ENCODE measurements at places on chromosomes 3 and 15. TPM values are rescaled to one million over a fixed set of nuclear protein-coding genes. Genes with fewer than 3 reads are reported as not detected.

The STRIT1 gene
- not detected for total RNA-seq

DNA sequence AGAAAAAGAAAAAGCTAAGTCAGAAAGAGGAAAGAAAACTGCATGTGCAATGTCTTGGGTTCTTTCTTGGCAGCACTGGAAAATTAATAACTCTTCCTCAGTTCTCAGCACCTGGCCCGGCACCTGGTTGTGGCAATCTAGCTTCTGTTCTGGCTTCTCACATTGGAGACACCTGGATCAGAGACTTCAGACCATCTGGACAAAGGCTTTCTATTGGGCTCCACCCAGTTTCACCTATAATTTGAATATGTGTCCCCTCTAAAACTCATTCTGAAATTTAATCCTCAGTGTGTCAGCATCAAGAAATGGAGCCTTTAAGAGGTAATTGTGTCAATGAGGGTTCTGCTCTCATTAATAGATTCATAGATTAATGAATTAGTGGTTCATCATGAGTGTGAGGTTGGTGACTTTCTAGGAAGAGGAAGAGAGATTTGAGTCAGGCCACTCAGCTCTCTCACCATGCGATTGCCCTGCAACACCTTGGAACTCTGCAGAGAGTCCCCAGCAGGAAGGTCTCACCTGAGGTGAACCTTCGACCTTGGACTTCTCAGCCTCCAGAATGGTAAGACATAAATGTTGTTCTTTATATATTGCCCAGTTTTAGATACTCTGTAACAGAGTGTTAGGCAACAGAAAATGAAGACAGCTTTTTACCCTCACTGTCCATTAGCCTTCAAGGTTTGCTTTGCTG lies 679.9 kb downstream of the NTRK3 start:
- no peak for DNase-seq

DNA sequence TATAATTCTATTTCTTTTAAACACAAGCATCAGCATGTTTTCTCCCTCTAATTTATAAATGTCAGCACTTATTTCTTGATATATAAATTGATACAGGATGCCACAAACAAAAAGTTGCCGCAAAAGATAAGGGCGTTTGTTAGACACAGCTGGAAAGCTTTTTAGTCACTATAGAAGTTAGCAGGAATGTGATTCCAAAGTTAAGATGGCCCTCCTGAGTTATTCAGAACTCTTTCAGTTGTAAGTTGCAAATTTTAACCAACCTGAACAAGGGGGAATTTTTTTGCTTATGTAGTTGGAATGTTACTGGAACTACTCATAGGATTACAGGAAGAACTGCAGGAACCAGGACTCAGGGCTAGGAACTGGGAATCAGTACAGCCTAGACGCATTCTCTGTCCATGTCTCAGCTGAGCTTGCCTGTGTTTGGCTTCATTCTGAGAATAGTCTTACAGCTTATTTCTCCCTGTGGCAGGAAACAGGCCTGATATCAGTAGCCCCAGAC lies 166.3 kb downstream of the VGLL4 start:
- DNase-seq = no peak

The SEMA5B gene
- total RNA-seq = 8.4 TPM

GRCh38 chr15:37203050-37203449 lies 102.7 kb upstream of the MEIS2 start:
- DNase-seq = no peak

The PRKAR2A gene
- 49.9 TPM for total RNA-seq

DNA sequence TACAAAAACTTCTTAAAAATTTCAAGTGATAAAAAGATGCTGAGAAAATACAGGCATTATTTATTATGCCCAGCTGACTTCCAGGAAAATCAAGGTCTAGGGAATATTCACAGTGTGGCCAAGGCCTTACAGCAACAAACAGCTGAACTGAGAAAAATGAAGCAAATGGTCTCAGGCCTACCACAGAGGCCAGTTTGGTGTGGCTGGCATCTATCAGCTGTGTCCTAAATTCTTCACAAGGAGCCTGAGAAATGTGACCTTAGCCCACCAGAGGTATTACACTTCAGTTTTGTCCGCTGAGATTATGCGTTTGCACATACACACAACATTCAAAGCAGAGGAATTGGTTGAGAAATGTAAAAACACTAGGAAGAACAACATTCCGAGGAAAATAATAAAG lies 77.4 kb downstream of the ANP32A start:
- DNase-seq = no peak

DNA sequence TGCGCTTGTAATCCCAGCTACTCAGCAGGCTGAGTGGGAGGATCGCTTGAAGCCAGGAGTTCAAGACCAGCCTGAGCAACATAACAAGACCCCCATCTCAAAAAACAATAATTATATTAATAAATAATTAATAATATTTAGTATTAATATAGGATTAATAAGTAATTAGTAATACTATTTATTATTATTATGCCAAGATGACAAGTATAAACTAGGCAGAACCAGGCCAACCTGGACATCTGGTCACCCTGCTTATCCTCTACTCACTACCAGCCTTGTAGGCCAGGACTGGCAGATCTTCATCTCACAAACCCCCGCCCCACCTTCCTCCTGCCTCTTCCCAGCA lies 429 bp downstream of the CPN2 start:
- no peak for DNase-seq

- no peak for DNase-seq
These were observed 28.0 kb upstream of the VGLL4 start for GRCh38 chr3:11671648-11672100.

DNA sequence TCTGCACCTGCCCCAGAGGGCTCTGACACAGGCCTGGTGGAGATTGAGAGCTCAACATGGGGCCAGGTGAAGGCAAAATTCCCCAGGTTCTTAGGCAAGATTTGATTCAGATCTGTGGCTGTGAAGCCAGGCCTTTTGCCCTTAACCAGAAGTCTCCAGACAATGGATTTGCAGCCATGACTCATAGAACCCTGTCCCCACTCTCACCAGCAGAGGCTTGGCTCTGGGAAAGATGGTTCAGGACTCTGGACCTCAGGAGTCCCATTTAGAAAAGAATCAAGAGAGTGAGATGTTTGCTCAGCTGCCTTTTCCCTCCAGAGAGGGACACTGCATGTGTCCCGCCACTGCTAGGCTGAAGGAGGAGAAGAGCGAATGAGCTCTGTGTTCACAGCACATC lies 361.4 kb upstream of the ICE2 start:
- DNase-seq = no peak

DNA sequence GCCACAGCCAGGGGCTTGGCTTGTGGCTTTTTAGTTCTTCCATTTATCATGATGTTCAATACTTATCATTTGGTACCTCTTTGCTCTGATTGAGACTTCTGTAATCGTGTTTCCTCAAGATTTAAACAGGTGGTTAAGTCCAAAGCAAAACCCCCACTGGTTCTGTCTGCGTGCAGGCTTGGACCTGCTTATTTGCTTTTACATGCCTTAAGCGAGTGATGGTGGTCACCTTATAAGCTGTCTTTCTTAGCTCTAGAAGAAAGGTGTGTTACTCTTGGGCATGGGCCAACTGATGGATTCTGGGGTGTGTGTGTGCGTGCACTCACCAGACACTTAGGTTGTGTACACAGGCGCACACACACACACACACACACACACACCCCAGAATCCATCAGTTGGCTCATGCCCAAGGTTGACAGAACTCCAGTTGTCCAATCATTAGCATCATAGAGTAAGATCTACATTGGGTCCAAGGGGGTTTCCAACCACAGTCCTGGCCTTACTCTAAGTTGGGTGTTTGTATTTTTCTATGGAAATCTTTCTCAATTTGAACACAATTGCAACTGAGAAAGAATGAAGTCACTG lies 1.2 kb downstream of the MYZAP start:
- DNase-seq = no peak

DNA sequence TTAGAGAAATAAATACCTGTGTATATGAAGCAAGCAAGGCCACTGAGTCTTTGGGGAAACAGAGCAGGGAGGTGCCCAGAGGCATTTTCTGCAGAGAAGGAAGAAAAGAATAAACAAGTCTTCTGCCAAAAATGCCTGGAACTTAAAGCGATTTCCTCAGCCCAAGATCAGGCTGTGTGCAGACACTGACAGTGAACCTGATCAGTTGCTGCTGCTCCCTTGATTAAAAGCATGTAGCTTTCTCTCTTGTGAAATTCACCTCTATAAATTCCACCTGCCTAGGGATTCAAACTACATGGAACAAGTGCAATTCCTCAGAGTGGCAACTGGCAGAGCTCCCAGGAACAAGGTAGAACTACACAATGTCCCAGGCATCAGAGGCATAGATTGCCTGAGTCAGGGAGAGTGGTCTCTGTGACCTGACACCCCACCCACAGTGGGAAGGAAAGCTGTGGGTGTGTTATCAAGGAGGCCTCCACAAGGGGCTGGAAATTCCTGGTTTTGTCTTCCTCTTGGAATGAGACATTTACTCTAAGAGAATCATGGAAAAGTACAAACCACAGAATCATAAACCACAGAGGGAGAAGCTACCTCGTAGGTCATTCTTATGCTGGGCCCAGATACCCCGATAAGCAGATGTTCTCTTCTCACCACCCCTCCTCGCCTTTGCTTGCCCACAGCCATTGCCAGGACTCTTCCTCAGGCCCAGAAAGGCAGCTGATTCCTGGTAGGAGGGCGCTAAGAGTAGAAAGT lies 1.8 kb upstream of the ZBTB38 start:
- DNase-seq = no peak

The TLR9 gene
- 0.94 TPM for total RNA-seq

GRCh38 chr3:171018156-171018935 lies 8.2 kb downstream of the SLC2A2 start:
- DNase-seq = no peak

The STAB1 gene
- total RNA-seq = 379 TPM

GRCh38 chr15:57496946-57497869 lies 94.5 kb upstream of the MYZAP start:
- no peak for DNase-seq

- no peak for DNase-seq
These were observed 19.5 kb downstream of the SMARCC1 start for GRCh38 chr3:47762233-47762632.

DNA sequence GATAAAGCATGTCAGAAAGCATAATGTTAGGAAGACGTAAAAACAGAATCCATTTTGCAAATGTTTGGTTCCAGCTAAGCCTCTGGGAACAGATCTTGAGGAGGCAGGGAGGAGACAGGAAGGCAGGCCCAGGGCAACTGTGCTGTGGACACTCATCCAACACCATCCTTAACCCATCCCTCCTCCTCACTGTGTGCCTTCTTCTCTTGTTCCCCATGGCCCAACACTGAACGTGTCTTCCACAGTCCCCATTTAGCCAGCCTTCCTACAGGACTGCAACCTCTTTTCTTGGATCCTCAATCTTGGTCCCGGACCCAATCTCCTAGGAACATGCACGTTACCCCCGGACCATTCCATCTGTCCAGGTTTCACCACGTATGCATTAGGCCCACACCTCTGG lies 15.4 kb downstream of the C2CD4B start:
- no peak for DNase-seq

GRCh38 chr15:76962337-76963013 lies 30.9 kb downstream of the RCN2 start:
- no peak for DNase-seq

The GATA2 gene
- 31.4 TPM for total RNA-seq

DNA sequence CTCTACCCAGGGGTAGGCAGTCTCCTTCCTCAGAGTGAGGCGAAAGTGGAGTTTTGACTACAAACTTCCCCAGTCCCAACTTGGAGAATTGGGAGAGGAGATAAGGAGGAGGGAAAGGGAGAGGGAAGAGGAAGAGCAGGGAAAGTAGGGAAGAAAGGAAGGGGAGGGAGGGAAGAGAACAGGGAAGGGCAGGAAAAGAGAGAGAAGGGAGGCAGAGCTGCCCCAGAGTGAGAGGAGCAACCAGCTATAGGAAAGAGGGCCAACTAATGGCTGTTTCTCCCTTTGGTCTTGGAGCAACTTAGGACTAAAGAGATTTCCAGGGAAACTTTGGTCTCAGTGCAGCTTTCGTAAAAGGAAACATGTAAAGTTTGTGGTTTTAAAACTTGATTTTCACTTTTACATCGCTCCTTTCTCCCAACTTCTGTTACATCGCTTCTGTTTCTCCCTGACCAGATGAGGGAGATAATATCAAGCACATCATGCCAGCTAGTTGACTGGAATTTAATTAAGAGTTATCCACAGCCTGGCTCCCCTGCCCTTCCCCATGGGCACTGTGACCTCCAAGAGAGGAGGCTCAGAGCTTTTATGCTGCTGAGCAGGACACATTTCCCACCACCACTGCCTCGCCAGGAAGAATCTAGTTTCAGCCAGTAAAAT lies 1.4 kb downstream of the CA12 start:
- no peak for DNase-seq

The CADM2 gene
- 0.25 TPM for total RNA-seq

DNA sequence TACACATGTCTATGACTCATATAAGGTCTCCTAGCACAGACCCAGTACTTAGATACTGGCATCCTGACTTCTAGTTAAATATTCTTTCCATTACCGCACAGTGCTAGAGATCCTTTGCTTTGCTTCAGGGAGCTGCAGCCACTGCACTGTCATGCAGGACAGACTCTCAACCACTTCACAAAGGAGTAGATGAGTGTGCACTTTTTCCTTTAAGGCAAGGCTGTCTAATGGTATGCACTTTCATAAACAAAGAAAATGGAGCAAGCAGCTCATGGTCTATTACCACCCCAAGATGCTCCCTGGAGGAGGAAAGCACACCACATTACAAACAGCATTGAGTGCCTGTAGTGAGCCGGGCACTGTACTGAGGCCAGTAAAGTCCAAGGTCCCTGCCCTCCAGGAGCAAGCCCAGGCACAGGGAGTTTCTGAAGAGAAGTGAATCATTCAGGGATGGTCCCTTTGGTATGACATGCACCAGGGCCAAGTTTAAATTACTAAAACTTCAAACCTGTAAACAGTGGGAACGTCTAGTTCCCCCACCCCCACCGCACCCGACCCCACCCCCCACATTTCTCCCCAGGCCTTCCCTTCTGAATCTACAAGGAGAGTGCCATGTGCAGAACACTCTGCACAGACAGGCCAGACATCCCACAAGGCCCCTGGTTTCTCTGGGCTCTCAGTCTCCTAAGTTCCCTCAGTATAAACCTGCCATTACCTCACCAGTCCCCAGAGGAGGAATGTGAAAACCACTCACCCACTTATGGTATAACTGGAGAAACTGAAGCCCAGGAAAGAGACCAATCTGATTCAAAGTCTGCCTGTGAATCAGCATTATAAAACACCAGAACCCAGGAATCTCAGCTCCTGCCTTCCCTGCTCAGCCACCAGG lies 107.8 kb upstream of the BCL6 start:
- DNase-seq = no peak

GRCh38 chr3:97934980-97935695 lies 37.1 kb downstream of the RIOX2 start:
- no peak for DNase-seq

GRCh38 chr3:24793896-24794295 lies 299.2 kb upstream of the THRB start:
- DNase-seq = no peak
